ENCODE measurements at places on chromosomes 12 and 14.

DNA sequence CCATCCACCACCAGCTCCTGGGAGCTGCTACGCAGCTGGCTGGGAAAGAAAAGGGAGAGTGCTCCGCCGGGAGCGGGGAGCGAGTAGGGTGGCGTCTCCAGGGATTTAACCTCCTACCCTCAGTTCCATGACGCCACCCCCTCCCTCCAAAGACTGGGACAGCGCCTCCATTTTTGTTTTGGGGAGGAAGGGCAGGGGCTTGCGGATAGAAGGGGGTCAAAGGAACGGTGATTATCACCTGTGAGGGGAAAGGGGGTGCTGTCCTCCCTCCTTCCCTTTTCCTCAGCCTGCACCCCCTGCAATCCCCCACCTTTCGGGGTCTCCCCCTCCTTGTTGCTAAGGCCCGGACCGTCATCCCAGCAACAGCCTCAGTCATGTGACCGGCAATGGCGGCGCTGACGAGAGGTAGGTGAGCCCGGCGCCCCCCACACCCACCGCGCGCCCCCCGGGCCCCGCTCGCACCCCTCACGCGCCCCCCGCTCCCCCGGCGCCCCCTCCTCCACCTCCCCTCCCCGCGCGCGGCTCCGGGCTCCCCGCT lies at the start of gene DTX3:
Gene DTX3, plus strand, starts transcription at position 371 of the 538 bp plus-strand sequence. CDS start 1,694 bp downstream, outside the sequence.
- peak; percentile 30 for DNase-seq

GRCh38 chr12:65885716-65886115 lies 61.4 kb downstream of the HMGA2 start:
- no peak for DNase-seq

GRCh38 chr14:42407153-42407552 lies 800.5 kb downstream of the LRFN5 start:
- no peak for DNase-seq

DNA sequence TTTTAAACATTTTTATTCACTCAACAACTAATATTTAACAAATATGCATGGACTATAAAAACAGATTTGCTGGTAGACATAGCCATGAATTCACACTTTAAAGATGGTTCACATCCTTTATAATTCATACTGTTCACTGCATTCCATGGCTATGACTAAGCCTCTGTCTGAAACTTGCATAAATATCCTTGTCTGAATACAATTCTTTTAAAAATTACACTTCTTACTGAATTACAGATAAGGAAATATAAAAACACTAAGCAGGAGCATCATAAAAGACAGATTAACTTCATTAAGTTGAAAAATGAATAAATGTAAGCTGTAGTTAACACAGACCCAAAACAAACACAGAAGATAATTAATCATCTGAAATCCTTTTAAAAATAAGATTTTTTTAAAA lies 53.8 kb downstream of the GXYLT1 start:
- no peak for DNase-seq

- no peak for DNase-seq
Observed at GRCh38 chr14:103081951-103082350, 2.1 kb upstream of the LBHD2 start.

DNA sequence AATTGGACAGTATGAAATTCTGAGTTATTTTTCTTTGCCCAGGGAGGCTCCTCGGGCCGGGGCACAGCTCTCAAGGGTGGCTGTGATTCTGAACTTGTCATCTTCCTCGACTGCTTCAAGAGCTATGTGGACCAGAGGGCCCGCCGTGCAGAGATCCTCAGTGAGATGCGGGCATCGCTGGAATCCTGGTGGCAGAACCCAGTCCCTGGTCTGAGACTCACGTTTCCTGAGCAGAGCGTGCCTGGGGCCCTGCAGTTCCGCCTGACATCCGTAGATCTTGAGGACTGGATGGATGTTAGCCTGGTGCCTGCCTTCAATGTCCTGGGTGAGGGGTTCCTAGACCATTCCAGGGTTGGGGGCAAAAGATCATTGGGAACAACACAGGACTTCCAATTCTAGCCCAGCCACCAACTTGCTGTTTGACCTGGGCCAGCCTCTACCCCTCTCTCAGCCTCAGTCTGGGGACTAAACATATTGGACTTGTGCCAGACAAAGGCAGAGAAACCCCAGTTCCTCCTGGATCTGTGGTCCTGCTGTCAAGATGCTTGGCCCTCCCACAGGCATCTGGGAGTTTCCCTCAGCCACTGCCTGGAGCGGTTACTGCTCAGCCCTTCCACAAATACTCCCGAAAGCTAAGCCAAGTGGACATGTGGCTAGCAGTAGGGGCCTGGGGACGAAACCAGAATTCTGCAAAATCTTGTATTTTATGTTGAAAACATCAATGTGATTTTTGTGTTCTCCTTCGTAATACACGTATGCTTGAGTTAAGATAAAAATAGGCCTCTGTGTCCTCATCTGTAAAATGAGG lies 3.5 kb downstream of the OAS3 start:
- no peak for DNase-seq

DNA sequence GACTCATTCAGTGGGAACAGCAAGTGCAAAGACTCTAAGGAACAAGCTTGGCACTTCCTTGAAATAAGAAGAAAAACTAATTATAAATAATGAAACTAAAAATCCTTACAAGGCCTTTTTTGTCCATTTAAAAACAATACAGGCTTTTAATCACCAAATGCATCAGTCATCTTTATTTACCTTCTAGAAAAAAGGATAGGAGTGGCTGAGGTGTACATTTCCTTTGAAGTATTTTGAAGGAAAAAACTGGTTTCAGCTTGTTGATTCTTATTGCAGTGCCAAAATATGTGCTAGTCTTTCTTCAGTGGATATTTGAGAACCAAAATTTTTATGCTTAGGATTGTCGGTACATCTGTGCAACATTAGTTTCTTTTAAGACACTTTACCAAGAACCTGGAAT lies 29.8 kb downstream of the MED21 start:
- DNase-seq, result no peak

DNA sequence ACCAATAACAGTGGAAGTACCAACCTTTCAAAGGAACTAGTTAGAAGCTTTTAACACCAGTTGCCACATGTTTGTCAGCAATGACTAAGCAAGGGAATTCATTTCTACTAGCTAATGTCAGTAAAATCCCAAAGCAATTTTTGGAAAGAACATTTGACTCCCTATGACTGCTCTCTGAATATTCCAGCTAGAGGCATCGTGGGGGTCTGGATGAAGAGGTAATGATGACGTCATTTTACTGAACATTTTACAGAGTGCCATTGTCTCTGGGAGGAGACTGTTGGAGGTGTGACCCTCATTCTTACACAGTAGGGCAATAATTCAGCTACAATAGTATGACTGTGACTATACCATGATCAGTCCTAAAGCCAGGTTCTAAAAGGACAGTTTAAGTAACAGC lies 204.8 kb downstream of the ITPR2 start:
- no peak for DNase-seq

DNA sequence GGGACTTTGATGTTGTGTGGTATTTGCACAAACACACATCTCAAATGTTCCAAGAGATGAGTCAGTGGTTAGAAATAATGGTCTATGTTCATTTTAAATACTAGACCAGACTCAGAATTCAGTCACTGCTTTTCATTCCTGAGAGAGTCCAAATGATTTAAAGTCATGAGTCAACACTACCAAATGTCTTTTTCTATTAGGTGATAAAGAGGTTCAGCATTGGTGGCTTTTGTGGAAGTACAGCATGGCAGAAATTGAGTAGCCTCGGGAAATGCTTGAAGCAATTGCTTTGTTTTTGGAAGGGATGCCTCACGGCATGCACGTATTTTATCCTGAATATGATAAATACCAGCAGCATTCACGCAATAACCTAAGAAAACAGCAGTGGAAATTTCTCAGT lies 115.7 kb downstream of the DIO2 start:
- DNase-seq, result no peak

GRCh38 chr12:113796852-113797534 lies 169.1 kb downstream of the RBM19 start:
- DNase-seq, result no peak

GRCh38 chr12:120237360-120238171 lies 28.0 kb downstream of the PXN start:
- DNase-seq, result no peak

DNA sequence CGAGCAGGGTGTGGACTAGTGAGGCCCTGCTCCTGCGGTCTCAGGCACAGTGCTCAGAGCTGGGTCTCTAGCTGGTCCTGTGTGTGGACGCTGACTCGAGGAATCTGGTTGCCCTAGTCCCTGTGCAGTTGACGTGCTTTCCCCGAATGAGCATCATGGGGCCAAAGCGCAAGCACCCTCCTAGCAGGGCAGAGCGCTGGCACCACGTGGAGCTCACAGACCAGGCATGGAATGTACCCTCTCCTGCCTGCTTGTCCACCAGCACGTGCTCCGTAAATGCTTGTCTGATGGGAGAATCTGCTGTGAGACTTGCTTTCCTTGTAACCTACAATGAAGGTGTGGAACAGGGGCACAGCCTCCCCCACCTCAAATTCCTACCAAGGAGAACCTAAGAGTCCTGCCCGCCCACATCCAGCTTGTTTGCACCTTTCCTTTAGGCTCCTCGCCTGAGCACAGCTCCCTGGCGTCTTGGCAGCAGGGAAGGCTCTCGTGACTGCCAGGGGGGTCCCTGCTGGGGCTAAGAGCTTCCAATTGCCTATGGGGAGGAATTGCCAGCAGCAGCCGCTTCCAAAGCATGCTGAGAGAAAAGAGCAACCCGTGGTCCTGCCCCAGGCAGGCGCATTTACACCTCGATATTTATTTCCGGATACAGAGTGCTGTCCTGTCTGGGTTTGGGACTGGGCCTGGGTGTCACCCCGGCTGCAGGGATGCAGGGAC lies 125.0 kb downstream of the PIWIL1 start:
- no peak for DNase-seq

GRCh38 chr12:95633049-95633731 lies 81.9 kb upstream of the USP44 start:
- DNase-seq, result no peak

- no peak for DNase-seq
Observed at GRCh38 chr12:17286874-17287273, 680.9 kb upstream of the LMO3 start.

DNA sequence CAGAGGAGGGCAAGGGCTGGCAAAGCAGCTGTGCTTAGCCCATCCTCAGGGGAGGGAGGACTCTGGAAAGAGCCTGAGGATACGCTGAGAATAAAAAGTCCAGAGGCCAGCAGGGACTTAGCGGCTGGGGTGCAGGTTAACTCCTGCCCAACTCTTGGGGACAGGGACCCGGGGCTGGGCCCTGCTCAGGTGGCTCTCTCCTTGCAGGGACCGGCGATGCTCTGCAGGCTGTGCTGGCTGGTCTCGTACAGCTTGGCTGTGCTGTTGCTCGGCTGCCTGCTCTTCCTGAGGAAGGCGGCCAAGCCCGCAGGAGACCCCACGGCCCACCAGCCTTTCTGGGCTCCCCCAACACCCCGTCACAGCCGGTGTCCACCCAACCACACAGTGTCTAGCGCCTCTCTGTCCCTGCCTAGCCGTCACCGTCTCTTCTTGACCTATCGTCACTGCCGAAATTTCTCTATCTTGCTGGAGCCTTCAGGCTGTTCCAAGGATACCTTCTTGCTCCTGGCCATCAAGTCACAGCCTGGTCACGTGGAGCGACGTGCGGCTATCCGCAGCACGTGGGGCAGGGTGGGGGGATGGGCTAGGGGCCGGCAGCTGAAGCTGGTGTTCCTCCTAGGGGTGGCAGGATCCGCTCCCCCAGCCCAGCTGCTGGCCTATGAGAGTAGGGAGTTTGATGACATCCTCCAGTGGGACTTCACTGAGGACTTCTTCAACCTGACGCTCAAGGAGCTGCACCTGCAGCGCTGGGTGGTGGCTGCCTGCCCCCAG lies 2.8 kb downstream of the B3GNT4 start:
- DNase-seq, result no peak

DNA sequence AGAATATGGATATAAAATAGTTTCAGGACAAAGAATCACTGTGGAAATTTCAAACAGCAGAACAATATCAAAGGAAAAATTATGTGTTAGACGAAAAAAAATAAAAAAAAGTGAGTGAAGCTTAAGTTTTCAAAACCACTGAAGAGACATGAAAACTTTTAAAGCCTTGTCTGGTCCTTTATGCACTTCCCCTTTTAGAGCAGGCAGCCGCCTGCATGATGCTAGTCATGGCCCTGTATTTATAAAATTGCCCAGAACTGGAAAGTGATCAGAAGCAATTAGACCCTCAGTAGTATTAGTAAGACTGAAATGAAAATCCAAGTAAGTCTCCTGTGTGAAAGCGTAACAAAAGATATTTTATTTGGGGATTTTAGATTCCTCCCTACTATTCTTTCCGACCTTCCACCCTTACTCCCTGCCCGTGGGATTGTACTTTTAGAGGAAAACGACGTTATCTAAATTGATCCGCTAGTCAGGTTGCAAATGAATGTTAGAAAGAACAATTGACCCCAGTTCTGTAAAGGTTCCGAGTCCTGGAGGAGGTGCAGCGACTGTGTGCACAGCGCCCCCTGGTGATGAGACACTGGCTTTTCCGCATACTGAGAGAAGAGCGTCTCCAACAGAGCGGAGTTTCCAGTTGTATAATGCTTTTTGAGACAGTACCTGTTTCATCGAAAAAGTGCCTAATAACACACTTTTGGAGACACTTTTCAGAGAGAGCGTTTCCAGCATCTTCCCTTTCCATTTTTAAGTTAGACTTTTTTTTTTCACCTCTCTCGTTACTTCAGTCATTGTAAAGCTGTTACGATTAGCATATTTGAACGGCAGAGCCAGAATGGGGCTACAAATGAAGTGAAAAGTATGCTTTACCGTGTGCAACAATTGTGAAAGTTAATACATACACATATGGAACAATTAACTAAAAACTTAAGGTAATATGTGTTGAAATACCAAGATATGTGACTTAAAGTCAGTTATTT lies 12.4 kb downstream of the MGST1 start:
- peak; percentile 5 for DNase-seq

DNA sequence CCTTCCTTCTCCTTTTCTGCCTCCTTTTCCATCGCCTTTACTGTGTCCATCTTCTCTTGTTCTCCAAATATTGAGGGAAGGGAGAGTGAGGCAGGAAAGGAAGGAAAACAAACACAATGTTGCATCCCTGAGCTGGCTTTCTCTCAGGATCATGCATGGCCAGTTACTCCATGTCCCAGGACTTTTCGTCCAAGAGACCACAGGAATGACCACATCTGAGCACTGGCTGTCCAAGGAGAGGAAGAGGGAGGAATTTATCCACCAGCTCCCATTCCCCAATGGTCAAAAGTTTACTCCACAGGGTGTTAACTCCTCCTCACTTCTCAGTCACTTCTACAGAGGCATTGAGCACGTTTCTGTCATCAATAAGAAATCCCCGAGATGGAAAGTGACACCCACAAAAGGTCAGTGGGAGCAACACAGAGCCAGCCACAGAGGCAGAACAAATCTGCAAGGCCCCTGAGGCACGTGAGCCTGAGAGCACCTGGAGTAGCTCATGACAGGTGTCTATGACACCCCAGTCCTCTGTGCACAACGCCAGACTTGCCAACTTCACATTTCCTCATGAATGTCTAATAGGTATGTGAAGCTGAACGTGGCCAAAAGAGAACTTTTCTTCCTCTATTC lies 177.3 kb upstream of the NUDT4 start:
- DNase-seq, result no peak

All from NCI-H187 (cell line).